Retinal pigment epithelial cell (primary cell): ENCODE measurements at places on chromosomes 2 and 18.

DNA sequence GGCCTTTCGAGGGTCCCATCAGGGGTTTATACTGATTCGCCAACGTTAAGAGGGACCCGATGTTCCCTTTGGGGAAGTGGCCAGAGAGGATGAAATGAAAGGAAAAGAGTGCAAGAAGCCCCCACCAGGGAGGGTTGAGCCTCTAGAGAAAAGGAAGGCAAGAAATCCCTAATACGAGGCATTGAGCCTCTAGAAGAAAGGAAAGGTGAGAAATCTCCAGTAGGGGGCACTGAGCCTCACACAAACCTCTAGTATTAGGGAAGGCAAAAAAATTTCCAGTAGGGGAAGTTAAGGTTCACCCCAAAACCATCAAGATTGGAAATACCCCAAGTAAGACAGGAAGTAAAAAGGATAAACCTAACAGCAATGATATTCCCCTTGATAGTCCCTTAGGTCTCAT, 9.8 kb upstream of the SAP130 start:
- DNase-seq, result no peak

GRCh38 chr2:171281110-171281509, 120.4 kb upstream of the TLK1 start:
- no peak for DNase-seq

DNA sequence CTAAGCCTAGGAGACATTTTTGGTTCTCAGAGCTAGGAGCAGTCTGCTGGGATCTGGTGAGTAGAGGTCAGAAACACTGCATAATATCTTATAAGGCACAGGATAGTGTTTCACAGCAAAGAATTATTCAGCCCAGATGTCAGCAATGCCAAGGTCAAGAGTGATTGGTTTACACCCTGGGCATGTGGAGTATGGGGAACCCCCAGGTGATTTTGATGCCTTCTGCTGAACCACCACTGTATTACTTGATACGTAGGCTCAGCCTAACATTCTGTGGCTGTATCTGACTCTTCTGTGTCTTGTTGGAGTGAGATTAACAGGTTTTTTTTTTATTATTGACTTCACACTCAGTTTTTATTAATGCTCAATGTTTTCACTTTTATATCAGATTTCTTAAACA, 6.0 kb downstream of the DDX18 start:
- no peak for DNase-seq

DNA sequence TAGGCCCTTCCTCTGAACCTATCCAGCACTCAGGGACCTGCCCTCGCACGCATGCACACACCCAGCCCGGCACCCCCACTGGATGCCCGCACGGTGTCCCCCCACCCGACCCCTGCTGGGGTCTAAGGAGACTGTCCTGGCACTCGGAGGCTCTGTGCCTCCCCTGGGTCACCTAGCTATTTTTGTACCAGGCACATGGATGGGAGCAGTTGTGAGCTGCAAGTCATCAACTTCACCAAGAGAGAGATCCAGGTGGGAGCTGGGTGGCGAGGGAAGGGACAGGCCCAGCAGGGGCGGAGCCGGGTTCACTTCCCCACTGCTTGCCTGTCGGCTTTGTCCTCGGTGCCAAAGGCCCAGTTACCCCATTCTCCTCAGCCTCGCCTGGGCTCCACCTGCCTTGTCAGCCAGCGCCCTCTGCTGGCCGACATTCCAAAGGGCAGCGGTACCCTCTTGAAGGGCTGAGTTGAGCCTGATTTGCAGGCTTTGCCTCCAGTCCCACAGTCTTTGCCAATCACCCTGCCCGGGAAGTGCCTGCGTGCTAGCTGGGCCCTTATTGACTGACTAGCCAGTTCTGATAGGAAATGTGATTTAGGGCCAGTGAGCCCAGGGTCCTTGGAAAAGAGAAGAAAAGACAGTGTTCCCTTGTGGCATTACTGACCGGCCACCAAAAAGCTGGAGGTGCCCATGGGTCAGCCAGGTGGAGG, 5.8 kb downstream of the NT5DC4 start:
- no peak for DNase-seq

DNA sequence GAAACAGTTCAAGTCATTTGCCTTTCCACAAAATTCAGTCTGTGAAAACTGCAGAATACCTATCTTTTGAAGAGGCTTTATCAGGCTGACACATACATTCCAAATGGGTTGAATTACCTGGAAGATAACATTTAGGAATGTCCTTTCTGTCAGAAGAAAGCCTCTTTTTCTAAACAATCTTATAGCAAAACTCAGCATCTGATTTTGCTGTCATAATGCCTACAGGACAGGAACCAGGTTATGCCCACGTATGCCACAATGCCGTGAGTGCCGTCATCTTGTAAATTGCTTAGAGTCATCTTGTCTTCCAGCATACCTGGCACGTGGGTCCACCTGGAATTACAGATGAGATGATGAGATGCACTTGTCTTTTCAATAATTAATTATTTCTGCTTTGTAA, 275.3 kb downstream of the ALPK2 start:
- DNase-seq, result no peak

- DNase-seq, result no peak
Measured at GRCh38 chr18:33851546-33852078, 273.6 kb downstream of the ASXL3 start.

- no peak for DNase-seq
Measured at GRCh38 chr2:179243046-179243445, 21.6 kb downstream of the SESTD1 start.

DNA sequence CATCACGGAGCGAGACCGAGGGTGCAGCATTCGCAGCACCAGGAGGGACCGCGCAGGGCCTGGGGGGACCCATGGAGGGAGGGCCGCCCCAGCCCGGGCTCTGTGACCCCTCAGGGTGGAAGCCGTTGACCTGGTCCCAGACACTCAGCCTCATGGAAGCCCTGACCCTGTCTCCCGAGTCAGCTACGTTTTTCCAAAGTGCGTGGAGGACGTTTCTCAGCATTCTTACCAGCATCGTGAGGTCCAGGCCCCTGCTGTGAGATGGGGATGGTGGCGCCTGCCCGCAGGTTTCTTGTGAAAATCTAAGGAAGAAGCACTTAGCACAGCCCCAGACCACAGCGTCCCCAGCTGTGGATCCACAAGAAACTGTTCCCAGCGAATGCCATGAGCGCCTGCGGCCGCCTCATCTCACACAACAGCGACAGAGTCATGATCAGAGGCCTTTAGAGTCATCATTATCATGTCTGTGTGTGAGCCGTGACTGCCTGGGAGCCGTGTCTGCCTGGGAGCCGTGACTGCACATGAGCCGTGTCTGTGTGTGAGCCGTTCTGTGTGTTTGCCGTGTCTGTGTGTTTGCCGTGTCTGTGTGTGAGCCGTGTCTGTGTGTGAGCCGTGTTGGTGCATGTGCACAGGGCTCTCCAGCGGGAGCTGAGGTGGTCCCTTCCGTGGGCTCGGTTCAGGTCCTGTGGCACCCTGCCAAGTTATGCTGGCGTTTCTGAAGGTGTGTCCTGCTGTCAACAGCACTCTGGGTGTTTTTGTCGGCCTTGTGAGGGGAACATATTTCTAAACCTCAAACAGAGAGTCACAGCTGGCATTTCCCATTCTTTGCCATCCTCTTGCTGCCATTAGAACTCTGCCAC, 49.2 kb upstream of the KCNG2 start:
- DNase-seq, result no peak

DNA sequence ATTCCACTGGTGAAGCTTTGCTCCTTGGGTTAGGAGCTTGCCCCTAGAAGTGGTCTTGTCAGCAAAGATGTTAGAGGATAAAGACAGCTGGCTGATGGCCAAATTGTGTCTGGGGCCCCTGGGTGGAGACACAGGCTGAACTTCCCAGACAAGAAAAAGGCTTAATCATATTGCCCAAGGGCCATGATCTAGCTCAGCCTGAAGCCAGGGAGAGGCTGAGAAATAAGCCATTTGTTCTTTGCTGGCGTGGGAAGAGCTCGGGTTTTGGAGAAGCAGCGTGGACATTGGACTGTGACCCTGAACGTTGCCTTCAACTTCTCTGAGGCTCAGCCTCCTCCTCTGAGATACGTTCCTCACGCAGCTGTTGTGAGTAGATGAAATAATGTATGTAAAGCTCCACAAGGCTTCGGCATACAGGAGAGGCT, 153.0 kb downstream of the ZFP36L2 start:
- no peak for DNase-seq

DNA sequence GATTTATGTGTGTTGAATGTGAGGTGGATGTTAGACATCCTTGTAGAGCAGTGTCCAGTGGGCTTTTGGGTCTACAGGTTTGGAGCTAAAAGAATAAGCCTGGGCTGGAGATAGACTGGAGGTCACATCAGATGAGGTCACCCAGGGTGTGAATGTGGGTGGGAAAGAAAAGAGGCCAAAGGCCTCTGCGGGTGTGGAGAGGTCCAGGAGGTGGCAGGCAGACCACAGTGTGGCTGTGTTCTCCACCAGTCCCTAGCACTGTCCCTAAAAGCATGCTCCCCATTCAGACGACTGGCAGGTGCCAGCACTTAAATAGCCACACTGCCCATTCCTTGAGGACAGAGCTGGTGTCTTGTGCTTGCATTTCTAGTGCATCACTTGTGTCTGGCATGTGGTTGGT, 4.1 kb downstream of the ATG4B start:
- no peak for DNase-seq

DNA sequence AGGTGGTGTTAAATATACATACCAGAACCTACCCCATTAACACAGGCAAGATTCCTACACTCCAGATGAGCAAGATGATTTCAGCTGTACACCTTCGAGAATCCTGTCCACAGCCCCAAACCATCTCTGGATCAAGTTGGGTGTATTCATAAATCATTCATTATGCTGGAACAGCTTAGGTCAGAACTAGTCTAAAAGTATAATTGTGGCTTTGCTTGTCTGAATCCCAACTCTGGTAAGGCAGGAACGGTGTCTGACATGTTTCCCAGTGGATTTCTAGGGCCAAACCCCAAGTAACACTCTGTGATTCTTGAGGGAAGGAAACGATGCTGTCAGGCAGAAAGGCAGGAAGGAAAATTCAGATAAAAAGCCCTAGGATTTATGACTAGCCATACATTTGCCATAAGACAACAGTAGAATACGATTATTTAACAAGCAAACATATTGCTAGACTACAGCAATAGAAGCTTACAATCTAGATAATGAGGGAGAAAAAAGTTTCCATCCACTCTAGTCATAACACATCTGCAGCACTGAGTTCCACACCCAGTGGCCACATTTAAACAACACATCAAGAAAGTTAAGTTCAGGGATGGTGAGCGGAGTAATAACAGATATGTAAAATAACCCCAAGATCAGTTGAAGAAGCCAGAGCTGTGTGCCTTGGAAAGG, 444.8 kb downstream of the RND3 start:
- DNase-seq, result no peak

DNA sequence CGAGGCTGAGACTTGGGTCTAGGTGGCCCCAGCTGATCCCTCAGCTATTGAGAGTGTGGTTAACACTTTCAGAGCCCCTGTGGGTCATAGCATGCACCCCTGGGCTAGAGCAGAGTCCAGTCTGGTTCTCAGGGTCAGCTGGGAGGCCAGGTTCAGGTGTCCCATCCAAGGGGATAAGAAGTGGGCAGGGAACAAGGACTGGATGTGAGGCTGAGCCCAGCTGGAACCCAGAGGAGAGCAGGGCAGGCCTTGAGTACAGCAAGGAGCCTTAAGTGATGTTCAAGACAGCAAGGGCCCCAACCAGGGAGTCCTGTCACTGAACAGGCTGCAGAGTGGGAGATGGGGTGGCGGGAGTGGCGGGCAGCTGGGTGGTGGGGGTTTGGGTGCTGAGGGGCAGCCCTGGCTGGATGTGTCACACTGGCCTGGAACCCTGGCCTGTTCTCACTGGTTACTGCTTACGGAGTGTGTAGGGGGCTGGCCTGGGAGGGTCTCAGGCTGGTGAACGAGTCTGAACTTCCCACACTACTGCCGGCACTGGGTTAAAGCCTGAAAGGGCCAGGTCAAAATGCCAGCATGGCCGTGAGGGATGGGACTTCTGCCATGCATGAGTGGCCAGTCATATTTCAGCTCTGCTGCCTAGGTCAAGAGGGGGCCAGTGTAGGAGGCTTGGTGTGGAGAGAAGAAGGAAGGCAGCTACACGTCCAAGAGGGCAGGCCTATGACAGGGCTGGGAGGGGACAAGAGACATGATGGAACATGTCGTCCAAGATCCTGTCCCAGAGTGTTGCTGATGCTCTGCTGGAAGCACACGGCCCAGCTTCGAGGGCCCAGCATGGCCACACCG, 13.6 kb downstream of the TMEM185B start:
- no peak for DNase-seq

DNA sequence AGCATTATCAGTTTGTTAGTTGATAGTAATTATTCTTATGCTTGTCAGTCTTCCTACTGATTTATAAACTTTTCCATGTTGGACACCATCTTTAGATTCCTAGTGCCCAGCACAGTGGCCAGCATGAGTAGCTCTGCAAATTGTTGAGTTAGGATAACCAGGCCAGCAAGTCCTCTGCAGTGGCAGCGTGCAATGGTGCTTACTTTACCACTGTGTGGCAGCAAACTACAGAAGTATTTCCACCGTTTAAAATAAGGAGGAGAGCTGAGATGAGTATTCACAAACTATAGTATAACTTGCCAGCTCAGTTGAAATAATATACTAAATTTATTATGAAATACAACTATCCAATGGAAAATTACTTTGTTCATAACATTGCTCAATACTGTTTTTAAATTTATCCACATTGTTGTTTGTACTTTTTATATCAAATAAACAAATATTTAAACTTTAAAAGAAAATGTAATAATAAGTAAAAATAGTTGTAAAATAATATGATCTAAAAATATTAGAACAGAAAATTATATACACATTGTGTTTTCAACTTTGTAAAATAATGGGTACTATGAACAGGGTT, 9.3 kb upstream of the THADA start:
- DNase-seq, result no peak

DNA sequence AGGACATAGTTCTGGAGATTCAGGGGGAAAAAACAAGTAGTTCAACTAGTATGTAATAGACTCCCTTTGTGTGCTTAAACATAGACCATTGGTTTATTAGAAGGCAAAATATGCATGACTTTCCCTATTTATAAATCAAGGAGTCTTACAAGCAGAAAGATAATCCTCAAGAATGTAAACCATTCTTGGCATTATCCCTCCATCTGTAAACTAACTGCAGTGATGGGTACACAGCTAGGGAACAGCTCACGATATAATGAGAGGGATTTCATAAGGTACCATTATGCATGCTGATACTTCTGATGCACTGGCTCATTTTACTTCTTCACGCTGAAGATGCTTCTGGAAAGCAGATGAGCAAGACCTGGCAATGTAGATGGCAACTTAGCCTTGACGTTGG, 878 bp downstream of the FBXO15 start:
- peak; percentile 73 for DNase-seq

- DNase-seq, result no peak
Measured at GRCh38 chr18:3256693-3257626, 5.0 kb upstream of the MYL12B start.

DNA sequence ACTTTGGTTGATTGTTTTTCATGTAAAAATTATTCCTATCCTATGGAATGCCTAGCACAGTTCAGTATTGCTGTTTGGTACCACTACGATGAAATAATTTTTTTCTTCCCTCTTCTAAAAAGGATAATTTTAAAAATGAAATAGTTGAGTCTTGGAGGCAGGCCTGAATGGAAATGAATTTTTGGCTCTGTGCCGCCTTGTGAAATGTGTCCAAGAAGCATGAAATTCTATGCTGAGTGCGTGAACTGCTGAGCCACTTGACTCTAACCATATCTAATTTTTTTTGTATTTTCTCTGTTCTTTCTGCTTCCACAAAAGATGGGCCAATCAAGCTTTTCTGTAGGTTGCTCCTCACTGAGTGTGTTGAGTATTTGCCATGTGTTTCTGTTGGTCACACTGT, 95.0 kb downstream of the PRPF40A start:
- DNase-seq, result no peak
